ENCODE measurements at places on chromosomes 16 and 17.

GRCh38 chr16:54509456-54509855 is 222.9 kb upstream of the IRX3 start:
- no peak for DNase-seq

DNA sequence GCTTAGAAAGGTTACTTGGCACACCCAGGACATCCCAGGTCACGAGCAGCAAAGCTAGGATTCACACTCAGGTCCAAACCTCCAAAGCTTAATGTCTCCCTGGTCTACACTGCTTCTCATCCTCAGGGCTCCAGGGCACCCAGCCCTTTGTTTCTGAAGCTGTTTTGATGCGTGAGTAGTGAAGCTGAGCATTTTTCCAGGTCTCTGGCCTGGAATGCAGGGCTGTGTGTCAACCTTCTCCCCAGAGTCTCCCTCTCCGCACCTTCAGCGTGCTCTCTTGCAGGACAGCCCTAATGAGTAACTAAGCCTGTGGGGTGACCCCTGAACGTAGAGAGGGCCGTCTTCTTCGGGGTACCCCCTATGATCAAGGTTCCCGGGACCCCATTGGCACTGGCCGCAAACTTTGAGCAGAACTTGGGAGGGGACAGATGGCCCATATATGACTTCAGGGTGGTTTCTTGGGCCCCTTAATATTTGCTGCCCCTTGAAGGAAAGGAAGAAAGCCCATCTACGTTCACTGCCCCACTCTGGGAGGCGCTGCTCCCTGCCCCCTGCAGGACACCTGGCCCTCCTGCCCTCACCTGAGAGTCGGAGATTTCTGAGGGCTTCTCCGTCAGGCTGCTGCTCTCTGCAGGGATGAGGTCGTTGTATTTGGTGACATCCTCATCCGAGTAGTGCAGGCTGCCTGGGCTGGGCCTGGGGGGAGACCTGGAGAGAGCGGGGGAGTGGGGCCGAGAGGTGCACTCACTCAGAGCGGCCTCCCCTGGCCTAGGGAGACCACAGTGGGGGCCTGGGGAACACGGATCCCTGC is 36.4 kb upstream of the CDC42EP4 start:
- no peak for DNase-seq

GRCh38 chr16:15864939-15865338 is 8.1 kb upstream of the MYH11 start:
- no peak for DNase-seq

- DNase-seq: peak; percentile 77
Observed at GRCh38 chr17:5500589-5501391, 14.4 kb downstream of the MIS12 start.

- no peak for DNase-seq
Observed at GRCh38 chr17:945672-946071, 33.9 kb downstream of the NXN start.

- DNase-seq: no peak
Observed at GRCh38 chr16:1731603-1732002, 25.6 kb downstream of the MAPK8IP3 start.

DNA sequence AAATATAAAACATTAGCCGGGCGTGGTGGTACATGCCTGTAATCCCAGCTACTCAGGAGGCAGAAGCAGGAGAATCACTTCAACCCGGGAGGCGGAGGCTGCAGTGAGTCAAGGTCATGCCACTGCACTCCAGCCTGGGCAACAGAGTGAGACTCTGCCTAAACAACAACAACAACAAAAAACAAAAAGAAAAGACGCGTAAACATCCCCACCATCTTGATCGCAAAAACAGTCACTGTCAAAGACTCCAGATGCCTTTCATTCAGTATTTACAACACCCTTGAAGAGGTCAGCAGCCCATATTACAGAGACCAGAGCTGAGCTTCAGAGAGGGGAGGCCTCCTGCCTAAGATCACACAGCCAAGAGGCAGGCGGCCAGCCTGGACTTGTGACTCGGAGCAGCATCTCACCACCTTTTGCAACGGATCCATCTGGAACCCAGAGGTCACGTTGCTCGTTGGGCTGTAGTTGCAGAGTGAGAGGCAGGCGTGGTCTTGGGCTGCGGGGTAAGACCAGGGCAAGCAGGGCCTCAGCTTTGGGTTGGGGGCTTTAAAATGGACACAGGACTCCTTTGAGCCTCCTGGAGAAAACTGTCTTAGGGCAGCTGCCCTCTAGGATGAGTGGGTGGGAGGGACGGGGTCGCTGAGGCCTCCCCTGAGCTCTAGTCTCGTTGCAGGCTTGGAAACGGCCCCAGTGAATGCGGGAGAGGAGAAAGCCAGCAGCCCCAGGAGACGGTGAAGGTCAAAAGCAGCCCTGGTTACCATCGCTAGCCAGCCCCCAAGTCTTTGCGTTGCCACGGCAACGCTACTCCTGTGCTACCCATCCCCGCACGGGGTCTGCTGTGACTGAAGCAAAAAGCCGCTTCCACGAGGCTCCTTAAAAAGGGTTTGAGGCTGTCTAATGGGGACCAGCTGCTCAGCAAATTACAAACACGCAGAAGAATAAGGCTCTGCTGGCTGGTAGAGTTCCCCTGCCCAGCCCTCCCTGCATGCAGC is 26.1 kb downstream of the LGALS3BP start:
- no peak for DNase-seq

GRCh38 chr17:79664930-79665737 is 54.3 kb upstream of the RBFOX3 start:
- DNase-seq: no peak

DNA sequence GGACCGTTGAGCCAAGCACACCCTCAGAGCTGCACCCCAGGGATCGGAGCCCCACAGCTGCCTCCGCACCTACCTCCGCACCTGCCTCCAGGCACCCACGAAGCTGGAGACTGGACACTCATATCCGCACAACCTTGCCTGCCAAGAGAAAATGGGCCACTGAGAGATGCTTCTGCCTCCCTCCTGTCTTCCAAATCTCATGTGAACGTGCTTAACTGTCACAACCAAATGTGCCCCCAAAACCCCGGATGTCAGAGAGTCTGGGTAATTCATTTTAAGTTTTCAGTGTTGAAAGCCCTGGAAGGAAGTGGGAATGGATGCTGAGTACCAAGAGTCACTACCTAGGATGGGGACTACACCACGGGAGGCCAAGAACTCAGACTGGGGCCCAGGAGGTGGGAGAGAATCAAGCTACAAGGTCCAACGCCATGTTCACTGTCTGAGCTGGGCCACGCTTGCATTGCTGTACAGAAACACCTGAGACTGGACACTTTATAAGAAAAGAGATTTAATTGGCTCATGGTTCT is 49.5 kb upstream of the MEAK7 start:
- DNase-seq: no peak

DNA sequence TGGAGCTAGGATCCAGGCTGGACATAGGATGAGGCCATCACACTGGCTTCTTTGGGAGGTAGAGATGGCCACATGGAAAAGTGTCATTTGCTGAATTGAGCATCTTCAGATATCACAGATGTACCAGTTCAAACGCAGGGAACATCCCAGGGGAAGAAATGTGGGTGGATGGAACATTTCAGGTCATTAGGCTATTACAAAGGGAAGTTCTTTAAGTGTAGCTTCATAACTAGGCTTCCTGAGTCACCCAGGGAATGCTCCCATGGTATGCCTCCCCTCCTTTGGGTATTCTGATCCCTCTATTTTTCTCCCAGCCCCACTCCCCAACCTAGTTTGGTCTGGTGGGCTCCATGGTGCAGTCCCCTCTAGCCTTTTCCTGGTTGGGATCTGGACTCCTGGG is 69.8 kb upstream of the IRX3 start:
- DNase-seq: no peak

DNA sequence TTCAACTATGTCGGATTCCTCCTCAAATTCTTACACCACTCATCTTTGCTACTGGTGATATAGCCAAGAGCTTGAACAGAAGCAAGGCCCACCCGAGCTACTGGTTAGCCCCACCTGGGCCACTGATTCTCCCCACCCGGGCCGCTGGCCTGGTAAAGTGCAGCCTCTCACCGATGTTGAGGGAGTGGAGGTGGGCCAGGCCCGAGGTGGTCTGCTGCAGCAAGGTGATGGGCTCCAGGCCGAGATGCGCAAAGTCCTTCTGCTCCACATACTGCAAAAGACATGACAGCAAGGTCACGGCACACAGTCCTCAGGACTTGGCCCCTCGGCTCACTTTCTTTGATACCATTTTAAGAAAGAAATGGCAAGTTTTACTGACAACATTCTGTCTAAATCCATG is 32.7 kb upstream of the ICAM2 start:
- DNase-seq: no peak

- no peak for DNase-seq
Observed at GRCh38 chr17:39973496-39973895, 7.1 kb upstream of the PSMD3 start.

DNA sequence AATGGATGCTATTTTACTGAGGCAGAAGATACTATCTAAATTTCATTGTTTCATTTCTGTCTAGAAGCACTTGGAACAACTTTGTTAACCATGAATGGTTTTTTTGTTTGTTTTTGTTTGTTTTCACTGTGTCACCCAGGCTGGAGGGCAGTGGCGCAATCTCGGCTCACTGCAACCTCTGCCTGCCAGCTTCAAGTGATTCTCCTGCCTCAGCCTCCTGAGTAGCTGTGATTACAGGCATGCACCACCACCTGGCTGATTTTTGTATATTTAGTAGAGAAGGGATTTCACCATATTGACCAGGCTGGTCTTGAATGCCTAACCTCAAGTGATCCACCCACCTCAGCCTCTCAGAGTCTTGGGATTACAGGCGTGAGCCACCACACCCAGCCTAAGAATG is 40.5 kb downstream of the ABHD15 start:
- DNase-seq: no peak

DNA sequence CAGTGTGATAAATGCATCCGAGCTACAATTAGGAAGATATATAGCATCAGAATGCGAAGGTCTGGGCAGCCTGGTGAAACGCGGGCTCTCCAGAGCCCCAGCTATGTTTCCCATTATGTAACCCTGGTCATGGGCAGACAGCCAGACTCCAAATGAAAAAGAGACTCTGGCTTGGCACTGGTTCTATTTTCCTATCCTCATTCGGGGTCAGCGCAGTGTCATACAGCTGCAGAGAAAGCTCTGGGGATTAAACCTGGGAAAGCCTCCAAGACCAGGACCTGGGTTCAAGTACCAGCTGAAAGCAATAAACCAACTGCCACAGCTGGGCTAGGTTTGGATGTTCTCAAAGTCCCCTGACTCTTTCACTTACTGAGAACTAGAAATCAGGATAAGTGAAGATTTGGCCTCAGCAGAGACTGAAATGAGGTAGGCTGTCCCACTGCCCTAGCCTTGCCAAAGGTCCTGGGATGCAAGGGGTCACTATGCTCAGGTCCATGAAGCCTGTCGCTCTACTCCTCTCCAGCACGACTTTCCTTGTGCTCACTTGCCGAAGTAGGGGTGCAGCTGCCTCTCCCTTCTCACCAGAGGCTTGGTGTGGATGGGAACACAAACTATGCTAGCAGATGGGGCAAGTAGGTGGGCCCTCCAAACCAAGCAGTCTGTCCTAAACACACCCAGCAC is 123.8 kb downstream of the SMG6 start:
- peak; percentile 94 for DNase-seq

- peak; percentile 68 for DNase-seq
Observed at GRCh38 chr16:57628008-57628781, at the start of gene ADGRG1. Gene ADGRG1 (plus strand): TSS chr16:57628630. CDS start chr16:57650288, 21,658 bp downstream.

GRCh38 chr16:3698941-3699340 is 18.4 kb downstream of the TRAP1 start:
- no peak for DNase-seq

DNA sequence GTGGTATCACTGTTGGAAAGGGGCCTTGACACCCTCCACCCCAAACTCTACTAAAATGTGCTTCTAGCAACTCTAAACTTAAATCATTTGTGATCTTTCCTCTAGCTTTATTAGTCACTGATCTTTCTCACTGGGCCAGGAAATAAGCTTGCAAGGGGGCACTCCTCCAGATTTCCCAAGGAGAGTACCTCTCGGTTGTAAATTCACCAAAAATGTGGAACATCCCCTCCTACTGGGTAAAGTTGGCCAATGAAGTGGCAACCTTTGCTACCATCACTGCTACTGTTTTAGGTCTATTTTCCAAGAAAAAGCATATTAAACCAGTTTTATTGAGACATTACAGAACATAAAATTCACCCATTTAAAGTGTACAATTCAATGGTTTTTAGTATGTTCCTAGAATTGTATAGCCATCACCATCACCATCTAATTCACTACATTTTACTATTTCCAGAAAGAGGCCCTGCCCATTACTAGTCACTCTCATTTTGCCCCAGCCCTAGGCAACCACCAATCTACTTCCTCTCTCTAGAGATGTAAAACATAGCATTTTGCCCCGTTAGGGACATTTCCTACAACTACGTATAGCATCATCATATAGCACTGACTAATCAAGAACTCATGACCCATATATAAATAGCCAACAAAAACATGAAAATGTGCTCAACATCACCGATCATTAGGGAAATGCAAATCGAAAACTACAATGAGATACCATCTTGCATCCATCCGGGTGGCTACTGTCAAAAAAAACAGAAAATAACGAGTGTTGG is 44.6 kb upstream of the ADCY9 start:
- no peak for DNase-seq

GRCh38 chr16:11156401-11156800 is 99.6 kb downstream of the SOCS1 start:
- DNase-seq: no peak

- peak; percentile 19 for DNase-seq
Observed at GRCh38 chr17:53516636-53517035, 306.1 kb upstream of the KIF2B start.

DNA sequence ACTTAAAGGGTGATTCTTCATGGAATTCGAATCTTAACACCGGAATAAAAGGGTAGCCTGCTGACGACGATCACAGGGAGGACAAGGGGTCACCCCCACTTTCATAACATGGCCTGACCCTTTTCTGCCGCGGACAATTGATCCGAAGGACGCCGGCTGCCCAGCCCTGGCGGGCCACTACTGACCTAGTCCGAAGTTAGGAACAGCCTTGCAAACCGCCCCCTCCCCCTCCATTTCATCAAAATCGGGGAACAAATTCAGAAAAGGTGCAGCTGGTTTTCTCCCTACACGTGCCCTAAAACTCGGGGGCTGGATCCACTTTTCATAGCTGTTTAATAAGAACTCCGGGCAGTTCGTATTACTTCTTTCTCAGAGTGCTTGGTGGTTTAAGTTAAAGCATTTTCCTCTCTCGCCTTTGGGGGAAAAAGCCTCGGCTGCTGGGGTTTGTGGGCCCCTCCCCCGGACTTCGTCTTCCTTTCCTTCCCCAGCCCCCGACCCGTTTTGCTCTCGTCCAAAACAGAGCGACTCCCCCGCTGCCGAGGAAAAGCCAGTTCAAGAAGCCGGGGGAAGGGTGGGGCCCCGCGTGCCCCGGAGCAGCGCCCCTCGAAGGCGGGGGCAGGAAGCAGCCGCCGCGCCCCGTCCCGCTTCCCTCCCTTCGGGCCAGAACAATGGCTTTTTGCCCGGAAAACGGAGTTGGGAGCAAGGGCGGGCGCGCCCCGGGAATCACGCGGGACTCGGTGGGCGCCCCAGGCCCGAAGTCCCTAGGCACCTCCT is 641 bp upstream of the CBX2 start:
- no peak for DNase-seq

GRCh38 chr16:35746963-35747657 is 2287.7 kb downstream of the TP53TG3F start:
- no peak for DNase-seq

GRCh38 chr17:7846063-7846735 is 8.7 kb upstream of the TMEM88 start:
- DNase-seq: no peak
